Stimulated activated CD4-positive, alpha-beta T cell treated with anti-CD3 and anti-CD28 coated beads, TNF-alpha, amount 100 ng/mL, for 1 hour (primary cell): ENCODE measurements at places on chromosomes 12 and 14.

GRCh38 chr14:74913986-74914573 lies 9.0 kb downstream of the RPS6KL1 start:
- no peak for DNase-seq

DNA sequence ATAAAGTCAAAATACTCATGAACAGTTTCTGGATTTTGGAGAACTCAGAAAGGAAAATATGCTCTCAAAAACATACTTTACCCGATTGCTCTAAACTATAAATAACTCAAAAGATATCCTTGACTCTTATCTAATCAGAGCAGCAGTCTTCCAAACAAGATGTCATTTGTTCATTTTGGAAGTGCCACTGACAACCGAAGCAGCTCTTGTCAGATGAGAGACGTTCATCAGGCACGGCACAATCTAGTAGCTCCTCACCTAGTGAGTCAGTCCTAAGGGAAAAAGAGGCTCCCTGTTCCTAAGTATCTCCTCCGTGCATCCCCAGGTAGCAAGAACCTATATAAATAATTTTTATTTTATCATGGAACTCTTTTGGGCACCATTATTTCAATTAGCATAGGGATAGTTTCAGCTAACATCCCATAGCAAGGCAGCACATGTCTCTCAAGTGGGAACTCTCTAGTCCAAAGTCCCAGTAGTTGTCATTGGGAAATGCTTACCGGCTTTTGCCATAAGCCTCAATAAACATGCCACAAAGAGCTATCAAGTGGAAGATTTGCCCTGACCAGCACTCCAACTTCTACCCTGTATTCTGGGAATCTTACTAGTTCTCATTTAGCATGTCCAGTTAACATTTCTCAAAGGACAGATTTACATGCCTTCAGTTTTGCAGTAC lies 14.1 kb upstream of the TMEM263 start:
- DNase-seq = no peak

DNA sequence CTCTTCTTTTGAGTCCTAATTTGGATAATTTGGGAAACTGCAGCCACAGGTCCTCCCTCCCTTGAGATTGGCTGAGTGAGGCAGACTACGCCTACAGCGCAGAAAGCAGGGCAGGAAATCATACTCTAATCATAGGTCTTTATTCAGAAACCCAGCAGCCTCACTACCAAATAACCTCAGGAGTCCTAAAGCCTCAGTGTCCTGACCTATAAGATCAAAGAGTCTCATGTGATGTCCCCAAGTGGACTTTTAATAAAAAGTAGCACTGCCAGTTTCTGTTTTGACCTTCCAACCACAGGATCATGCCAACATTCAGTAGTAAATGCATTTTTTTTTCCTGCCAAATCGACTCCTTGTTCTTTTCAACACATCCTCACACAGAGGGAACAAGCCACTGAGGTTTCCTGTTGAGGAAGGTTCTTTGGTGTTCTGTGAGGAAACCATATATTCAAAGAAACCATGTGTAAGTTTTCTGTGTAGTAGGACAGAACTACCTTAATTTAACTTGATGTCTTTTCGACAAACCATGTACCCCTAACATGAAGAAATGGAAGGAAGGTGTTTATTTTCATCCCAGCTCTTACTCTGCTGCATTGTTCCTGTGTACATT lies 72.2 kb downstream of the VCPKMT start:
- DNase-seq = no peak

DNA sequence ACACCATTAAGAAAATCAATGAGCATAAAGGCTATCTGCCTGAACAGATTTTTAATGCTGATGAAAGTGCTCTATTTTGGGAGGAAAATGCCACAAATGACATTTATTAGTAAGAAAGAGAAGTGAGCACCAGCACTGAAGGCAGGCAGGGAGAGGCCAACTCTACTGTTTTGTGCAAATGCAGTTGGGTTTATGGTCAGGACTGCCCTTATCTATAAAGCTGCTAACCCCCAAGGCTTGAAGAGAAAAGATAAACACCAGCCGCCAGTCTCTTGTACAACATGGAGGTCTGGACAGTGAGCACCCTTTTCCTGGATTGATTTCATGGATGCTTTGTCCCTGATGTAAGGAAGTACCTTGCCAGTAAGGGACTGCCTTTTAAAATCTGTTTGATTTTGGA lies 246.8 kb upstream of the SFSWAP start:
- DNase-seq = no peak

DNA sequence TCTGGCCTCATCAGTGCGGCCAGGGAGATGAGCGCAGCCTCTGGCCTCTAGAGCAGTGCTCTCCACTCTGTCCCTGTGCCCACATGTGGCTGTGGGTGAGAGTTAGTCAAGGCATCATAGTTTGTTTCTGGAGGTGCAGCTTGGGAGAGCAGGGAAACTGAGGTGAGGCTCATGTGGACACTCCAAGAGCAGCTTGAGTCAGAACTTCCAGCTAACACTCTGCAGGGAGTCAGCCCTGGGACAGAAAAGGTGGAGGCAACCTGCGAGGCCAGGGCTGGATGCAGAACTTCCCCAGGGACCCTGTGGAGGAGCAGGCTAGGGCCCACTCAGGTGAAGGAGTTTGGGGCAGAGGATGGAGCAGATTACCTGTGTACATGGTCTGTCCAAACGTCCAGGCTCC lies 10.8 kb downstream of the ISCA2 start:
- DNase-seq = no peak

DNA sequence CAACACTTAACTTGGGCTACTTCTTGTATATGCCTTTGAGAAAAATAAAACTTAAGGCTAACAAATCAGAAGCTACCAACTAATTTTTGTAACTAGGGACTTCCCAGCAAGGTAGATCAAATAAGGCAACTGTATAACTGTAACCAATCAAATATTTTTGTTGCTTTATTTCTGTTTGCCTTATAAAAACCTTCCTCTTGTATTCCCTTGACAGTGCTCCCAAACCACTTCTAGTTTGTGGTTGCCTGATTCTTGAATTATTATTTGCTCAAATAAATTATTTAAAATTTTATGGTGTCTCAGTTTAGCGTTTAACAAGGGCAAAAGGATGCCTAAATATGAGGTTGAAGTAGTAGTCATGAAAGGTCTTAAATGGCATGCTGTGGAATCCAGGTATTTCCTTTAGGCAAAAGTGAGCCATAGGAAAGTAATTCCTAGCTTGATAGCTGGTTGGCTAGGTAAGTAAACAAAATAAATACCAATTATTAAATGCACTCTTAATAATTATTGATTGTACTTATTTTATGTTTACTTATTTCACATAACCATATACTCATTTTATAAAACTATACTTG lies 632.6 kb downstream of the RPL10L start:
- no peak for DNase-seq

- no peak for DNase-seq
These were observed 45.6 kb downstream of the UBE3B start for GRCh38 chr12:109523071-109523470.

GRCh38 chr14:102374264-102374663 lies 11.5 kb downstream of the TECPR2 start:
- DNase-seq = no peak

- no peak for DNase-seq
These were observed 70.1 kb upstream of the CRY1 start for GRCh38 chr12:107163413-107163812.

GRCh38 chr12:72053604-72054003 lies 115.0 kb downstream of the TPH2 start:
- DNase-seq = no peak

- DNase-seq = no peak
These were observed 14.1 kb downstream of the TNS2 start for GRCh38 chr12:53063708-53064612.

GRCh38 chr12:54571193-54572188 lies 17.0 kb downstream of the PPP1R1A start:
- no peak for DNase-seq

DNA sequence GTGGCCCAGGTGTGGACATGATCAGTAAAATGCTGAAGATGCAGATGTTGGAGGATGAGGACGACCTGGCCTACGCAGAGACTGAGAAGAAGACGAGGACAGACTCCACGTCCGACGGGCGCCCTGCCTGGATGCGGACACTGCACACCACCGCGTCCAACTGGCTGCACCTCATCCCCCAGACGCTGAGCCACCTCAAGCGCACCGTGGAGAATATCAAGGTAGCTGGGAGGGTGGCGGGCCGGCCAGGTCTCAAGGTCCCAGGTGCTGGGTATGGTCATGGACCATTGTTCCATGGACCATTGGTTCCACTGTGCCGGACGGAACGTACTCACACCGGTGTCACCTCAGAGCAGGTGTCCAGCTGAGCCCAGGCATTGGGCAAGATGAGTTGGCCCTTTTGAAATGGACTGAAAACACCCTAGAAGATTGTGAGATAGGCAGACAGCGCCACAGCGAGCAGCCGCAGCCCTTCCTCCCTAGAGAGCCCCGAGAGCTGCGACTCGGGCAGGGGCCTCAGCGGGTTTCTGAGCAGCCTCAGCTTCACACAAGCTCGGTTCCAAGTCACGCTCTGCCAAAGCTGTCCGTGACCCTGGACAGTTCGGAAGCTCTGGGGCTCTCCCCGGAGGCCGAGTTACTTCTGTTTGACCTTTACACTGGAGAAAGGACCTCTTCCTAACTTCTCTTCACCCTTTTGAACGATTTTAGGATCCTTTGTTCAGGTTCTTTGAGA lies 38.9 kb downstream of the HSP90AA1 start:
- no peak for DNase-seq

DNA sequence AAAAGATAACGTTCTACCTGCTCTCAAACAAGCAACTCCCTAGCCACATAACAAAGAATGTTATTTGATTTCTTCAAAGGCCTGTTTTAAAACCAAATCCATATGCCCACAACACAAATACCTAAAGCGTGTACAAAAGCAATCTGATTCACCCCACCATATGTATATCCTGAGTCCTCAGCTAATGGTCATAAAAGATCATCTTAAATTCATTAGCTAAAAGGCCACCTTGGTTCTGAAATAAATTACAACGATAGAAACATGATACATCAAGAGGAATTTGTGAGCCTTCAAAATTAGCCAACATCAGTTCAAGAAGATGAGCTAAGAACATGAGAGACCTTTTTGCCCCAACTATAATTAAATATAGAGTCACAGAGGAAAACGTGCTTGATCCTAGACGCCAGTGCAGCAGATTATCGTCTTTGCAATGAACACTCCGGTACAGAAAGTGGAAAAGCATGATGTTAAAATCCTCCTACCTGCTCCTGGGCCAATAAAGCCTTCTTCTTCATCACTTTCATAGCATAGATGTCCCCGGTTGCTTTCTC lies 20.0 kb downstream of the CIT start:
- DNase-seq = no peak

DNA sequence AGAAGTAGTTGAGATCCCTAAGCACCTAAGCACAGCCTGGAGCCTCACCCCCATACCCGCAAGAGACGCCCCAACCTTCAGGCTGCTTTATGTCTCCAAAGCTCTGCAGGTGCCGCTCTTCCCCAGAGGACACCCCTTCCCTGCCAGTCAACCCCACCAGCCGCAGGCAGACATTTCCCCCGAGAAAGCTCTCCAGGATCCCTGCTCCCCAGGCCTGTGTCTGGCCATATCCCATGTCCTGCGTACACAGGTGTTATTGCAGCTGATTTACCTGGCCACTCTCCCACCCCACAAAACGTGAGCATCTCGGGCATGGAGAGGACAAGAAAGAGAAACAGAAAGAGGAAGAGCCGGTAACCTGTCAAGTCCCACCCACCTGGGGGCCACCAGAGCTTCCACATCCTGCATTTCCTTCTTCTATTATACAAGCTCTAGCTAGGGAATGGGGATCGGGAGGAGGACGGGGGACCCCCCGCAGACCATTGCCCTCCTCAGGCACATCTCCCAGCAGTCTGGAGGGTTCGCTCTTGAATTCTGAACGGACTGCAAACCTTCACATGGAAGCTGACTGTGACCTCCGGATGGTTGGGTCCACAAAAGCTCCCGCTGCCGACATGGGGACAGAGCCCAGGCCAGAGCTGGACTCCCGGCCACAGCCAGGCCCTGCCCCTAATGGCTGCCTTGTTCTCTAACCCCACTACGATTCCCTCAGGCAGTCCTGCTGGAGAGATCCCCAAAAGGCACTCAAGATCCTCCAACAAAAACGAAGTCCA lies 17.6 kb downstream of the CCDC88C start:
- no peak for DNase-seq

DNA sequence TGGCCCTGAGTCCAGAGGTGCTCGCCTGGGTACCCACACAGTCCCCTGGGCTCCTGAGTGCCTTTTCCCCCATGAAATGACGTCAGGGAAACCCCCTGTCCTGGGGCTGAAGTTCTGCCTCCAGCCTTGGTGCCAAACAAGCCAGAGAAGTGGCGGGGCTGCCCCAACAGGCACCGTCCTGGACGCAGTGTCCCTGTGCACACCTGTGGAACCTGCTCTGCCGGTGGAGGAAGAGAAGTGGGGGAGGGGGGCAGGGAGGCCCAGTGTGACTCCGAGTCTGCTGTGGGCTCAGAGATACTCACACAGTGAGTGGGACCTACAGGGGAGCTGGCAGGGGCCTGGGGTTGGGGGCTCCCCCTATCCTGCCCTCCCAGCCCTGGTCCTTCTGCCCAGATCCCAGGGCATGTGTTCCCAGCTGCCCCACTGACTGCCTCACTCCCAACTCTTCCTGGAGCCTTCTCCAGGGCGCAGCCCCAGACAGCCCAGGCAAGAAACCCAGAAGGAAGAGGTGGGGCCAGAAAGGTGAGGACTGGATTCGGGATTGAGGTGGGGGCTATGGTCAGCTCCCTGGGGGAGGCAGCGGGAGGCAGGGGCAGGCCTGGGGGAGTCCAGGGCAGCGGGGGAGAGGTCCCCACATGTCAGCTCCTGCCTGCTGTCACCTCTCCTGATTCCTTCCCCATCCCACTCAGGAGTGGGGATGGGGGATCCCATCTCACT lies 24.7 kb downstream of the CCDC85C start:
- DNase-seq = no peak

GRCh38 chr12:87925021-87925420 lies 104.2 kb downstream of the C12orf50 start:
- DNase-seq = no peak

DNA sequence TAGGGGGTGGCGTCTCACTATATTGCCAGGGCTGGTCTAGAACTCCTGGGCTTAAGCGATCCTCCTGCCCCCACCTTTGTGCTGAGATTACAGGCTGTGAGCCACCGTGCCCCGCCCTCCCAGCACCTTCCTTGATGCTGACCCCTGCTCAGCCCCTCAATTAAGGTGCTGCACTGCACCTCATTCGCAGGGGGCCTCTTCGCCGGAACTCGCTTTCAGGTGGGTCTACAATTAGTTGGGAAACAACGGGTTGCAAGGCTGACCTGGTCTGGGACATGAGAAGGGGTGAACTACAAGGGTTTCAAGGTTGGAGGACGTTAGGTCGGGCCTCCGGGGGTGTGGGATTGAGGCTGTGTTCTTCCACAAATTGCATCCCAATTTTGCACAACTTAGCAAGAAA lies 1.2 kb upstream of the NOP2 start:
- DNase-seq = no peak

DNA sequence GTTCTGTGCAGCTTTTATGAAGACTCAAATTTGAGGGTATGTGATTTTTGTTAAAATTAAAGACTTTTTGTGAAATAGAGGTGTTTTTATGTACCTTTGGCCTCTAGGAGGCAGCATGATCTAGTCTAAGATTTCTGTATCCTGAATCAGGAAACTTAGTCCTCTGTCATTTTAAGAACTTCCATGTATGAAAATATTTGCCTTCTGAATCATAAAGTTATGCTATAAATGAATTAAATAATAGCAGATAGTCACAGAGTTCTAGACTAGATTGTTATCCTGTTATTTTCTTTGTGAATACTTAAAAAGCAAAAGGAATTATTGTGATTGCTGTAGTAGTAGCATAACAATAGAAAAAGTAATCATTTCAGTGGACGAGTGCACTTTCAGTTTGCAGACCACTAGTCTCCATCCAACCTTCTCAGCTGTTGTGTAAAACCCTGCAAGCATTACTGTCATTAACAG lies 56.3 kb downstream of the FGD4 start:
- DNase-seq = no peak

GRCh38 chr12:26101763-26102162 lies 23.1 kb downstream of the BHLHE41 start:
- no peak for DNase-seq
